ENCODE measurements at places on chromosomes 16 and 17.

DNA sequence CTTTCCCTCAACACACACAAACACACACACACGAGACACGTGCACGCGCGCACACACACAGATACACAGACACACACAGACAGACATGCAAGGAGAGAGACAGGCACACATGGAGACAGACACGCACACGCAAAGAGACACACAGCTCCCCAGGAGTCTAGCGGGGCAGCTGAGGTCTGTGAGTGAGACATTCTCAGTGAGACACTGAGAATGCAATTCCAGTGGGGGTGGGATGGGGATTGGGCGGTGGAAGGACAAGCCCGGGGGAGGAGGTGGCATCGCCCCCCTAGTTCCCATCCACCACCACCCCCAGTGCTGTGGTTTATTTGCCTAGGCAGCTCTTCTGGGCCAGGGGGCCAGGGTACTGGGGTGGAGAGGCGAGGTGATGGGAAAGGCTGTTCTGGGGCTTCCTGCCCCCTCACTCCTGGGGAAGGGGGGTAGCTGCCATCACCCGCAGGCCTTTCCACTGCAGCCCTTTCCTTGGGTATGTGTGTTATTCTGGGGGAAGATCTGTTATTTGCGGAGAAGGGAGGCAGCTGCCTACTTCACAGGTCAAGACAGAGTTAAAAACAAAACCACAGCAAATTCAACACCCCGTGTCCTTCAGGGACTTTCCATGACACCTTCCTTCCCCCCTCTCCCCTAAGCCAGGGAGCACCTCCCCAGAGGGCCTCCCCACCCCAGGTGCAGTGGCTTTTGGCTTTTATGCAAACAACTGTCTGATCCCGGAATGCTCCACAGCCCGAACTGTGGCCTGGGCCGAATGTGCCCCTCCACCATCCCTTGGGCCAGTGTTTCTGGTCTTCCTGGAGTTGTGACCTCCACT lies 18.0 kb downstream of the GRB7 start:
- DNase-seq: no peak

DNA sequence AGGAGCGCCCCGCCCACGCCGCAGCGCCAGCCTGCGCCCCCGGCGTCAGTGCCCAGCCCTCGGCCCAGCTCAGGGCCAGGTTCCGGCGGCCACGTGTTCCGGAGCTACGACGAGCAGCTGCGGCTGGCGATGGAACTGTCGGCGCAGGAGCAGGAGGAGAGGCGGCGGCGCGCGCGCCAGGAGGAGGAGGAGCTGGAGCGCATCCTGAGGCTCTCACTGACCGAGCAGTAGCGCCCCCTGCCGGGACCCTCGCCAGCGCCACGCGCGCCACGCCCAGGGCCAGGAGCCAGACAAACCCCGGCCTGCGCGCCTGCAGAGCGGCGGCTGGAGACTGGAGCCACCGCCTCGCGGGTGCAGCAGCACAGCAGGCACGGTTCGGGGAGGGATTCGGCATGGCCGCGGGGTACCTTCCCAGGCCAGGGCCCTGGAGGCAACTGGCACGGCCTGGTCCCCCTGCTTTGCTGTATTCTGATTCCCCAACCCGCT lies 9.3 kb downstream of the CORO6 start:
- peak; percentile 92 for DNase-seq

GRCh38 chr16:67399218-67399733 lies 6.0 kb upstream of the TPPP3 start:
- no peak for DNase-seq

GRCh38 chr16:29816694-29817441 lies 916 bp downstream of the PAGR1 start:
- DNase-seq: no peak

DNA sequence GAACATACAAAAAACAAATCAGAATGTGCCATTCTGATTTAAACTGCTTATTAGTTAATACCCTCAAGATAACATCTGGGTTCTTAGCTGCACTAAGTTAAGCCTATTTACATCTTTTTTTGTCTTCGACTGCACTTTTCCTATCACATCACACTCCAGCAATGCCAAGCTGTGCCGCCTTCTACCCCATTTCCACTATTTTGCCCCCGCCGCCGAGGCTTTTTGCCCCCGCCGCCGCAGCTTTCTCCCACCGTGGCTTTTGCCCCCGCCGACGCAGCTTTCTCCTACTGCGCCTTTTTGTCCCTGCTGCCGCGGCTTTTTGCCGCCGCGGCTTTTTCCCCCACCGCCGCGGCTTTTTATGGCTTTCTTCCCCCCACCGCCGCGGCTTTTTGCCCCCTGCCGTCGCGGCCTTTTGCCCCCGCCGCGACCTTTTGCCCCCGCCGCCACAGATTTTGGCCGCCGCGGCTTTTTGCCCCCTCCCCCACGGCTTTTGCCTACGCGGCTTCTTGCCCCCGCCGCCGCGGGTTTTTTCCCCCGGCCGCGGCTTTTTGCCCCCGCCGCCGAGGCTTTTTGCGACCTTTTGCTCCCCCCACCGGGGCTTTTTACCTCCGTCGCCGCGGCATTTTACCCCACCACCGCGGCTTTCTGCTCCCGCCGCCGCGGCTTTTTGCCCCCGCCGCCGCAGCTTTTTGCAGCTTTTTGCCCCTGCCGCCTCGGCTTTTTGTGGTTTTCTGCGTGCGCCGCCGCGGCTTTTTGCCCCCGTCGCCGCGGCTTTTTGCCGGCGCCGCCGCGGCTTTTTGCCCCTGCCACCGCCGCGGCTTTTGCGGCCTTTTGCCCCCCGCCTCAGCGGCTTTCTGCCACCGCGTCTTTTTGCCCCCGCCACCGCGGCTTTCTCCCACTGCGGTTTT lies 331.4 kb upstream of the WSB1 start:
- no peak for DNase-seq

DNA sequence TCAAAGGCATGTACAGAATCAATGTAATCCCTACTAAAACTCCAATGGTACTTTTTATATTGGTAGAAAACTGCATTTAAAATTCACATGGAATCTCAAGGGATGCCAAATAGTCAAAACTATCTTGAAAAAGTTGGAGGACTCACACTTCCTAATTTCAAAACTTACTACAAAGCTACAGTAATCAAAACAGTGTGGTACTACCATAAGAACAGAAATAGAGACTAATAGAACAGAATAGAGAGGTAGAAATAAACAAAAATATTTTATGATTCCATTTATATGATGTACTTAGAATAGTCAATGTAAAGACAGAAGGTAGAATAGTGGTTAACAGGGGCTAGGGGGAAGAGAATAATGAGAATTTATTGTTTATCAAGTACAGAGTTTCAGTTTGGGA lies 8.8 kb downstream of the TRIM37 start:
- DNase-seq: no peak

DNA sequence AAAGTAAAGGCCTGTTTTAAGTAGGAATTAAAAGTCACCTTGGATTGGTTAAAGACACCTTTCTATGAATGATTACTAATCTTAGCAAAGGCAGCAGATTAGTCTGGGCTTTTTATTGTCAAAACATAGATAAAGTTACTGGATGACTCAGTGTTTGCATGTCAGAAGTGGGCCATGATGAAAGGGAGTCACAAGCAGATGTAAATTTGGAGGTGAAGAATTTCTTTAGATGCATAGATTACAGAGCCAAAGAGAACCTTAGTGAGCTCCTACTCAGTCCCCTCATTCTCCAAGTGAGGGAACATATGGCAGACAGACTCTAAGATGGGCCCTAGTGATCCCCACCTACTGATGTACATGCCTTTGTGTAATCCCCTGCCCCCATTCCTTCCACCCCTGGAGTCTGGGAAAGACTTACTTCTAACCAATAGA lies 124.5 kb downstream of the HS3ST3A1 start:
- DNase-seq: no peak

- no peak for DNase-seq
Measured at GRCh38 chr16:87498324-87499188, 5.7 kb upstream of the ZCCHC14 start.

DNA sequence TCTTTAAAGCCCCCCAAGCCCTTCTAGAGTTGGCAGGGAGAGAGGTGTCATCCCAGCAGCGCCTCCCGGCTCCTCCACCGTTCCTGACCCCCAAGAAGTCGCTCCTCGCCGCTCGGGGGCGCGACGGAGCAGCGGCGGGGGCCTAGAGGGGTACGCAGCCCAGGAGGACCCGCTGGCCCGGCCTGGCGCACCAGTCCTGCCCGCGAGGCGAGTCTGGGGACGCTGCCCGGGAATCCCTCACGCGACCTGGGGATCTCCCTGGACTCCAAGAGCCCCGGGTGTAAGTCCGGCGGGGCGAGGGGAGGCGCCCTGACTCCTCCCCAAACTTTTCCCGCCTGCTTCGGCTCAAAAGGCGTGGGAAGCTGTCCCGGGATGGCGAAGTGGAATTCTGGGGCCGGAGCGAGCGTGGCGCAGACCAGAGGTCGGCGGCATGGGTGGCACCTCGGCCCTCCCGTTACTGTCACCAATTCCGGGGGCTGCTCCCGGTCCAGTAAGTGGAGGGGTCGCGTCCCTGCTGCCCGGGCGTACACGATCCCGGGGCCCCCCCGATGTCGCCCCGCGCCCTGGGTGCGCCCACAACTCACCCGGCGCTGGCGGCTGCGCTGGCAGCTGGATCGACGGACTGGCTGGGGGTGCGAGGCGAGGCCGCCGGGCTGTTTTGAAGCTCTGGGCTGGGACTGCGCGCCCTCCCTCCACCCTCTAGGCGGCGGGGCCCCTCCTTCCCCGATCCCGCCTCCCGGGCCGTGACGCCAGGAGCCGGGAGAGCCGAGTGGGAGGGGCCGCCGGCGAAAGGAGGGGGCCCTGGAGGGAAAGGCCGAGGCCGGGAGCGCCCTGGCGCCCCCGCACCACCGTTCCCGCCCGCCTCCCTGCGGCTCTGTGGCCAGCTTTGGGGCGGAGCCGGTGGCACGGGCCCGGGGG lies at the start of gene EMP2:
EMP2 (minus strand) TSS at position 634 of the 918 bp plus-strand sequence. CDS start 32,981 bp downstream, outside the sequence.
- DNase-seq: no peak

DNA sequence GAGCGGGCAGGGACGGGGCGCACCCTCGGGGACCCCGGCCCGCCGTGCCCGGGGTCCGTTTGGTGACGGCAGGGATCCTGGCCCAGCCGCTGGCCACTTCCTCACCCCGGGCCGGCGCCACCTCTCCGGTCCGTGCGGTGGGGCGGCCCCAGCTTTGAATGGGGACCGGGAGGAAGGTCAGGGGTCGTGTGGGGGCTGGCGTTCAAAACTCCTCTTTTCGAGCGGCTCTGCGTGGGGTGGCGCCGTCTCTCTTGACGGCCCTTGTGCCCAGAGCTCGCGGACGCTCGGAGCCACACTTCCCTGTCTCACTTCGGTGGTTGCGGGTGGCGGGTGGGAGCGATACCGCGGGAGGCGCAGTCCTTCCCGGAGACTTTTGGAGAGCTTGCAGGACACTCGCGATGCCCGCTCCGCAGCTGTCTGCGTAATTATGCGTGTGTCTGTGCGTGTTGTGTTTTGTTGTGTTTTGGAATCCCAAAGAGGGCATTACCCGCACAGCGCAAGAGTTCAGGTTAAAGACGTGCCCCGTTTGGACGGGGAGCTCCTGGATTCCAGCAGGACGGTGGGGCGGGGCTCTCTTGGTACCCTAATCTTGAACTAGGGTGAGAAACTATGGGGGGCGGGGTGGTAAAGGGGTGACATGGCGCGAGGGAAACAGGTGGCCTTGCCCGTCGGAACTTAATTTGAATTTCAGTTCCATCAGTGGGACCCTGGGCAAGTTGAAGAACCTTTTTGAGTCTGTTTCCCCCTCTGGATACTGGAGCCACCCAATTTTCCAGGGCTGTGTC lies 637 bp downstream of the PLCG2 start:
- DNase-seq: no peak

DNA sequence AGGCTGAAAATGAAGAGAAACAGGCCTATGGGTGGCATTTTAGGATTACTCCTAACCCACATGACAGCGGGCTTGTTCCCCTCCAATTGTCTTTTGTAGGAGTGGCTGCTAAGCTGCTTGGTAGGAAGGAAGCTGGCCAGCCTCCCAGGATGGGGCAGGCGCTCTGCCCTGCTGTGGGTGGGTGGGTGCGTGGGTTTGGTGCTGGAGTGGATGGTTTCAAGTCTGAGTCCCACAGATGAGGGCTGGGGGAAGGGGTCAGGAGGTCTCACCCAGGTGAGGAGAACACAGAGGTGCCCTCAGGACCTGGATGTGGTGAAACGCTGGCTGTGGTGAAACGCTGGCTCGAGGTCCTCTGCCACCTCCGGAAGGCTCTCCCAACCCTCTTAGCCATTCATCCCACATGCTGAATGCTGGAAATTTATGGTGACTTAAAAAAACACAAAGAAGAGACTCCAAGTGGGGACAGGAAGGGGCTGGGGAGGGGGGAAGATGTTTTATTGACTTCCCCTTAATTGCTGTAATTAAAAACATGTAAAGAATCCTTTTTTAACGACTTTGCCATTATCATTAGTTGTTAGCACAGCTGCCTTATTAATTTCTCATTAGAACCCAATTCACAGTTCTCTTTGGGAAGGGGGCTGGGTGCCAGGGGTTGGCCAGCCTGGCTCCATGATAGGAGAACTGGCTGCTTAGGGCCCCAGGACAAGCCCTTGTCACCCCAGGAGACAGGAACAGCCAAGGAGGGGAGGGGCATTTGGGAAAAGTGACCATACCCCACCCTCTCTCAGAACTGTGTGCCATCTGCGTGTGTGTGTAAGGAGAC lies 153.5 kb upstream of the CDC42EP4 start:
- DNase-seq: no peak

GRCh38 chr16:53159781-53160436 lies 105.1 kb downstream of the CHD9 start:
- DNase-seq: no peak

GRCh38 chr17:68509141-68510057 lies 2.8 kb upstream of the PRKAR1A start:
- DNase-seq: no peak

DNA sequence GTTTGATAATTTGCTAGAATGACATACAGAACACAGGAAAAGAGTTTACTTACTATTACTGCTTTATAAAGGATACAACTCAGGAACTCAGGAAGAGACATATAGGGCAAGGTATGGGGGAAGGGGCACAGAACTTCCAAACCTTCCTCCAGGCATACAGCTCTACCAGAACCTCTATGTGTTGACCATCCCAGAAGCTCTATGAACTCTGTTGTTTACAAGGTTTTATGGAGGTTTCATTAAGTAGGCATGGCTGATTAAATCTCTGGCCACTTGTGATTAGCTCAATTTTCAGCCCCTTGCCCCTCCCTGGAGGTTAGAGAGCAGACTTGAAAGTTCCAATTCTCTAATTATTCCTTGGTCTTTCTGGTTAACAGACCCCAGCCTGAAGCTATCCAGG lies 60.2 kb upstream of the C17orf78 start:
- no peak for DNase-seq
